Stimulated activated CD4-positive, alpha-beta T cell treated with anti-CD3 and anti-CD28 coated beads, Interleukin-12 subunit alpha, Interleukin-12 subunit beta, amount 100 ng/mL, for 24 hours (primary cell): ENCODE measurements at places on chromosomes 13 and 19.

DNA sequence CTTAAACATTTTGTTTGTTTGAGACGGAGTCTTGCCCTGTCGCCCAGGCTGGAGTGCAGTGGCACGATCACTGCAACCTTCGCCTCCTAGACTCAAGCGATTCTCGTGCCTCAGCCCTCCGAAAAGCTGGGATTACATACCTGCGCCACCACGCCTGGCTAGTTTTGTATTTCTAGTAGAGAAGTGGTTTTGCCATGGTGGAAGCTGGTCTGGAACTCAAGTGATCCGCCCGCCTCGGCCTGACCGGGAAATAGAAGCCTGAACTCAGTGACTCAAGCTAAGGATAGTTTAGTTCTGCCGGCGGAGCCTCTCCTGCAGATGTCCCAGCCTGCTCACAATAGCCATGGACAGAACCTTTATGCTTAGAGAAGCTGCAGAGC, 53.0 kb upstream of the ZNF254 start:
- no peak for DNase-seq

- DNase-seq: no peak
These were observed 34.9 kb downstream of the SIPA1L3 start for GRCh38 chr19:37941782-37942515.

DNA sequence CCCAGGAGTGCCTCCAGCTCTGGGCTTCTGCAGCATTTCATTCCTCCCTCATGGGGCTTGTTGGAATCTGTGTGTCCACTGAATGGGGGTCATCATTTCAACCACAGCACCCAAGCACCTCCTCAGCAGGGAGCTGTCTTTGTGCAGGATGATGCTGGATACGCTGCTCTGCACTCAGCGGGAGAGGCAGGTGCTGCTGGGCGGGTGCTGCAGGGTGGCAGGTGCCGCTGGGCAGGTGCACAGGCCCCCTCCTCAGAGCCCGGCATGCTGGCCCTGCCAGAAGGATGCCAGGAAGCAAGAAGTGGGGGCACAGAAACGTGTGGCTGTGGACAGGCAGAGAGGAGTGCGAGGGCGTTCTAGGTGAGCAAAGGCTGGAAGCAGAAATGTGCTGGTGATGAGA, 121.8 kb upstream of the VSTM2B start:
- no peak for DNase-seq

DNA sequence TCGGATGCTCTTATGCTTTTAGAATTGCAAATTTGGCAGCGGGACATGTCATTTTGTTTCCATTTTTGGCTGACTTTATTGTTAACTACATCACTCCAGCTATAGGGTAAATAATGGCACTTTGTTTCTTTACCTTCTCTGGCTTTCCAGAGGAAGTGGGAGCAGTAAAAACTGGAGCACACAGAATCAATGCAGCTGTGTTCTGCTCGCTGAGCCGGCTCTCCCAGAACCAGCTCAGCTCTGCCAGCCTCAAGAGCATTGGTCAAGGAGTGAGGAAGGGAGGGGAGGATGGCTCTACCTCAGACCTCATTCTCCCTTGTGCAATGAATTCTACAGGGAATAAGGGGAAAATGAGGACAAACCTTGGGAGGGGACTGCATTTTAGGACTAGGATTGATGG, 50.5 kb upstream of the SPATA13 start:
- DNase-seq: no peak

DNA sequence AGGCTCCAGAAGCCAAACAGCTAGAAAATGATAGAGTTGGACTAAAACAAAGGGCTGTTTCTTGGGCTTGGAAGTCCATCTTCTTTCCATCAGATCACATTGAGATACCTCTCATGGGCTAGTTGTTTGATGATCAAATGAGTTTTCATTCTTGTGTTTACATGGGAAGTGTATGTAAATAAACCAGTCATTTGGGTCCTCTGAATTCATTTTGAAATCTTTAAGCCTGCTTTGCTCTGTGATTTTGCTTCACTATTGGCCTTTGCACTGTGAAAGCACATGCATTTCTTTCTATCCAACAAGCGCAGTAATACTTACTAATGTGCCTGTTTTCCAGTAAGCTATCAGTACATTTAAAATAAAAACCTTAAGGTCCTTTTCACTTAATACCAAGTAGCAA, 200.5 kb upstream of the IRS2 start:
- DNase-seq: no peak

- DNase-seq: no peak
These were observed 260.8 kb downstream of the PCDH9 start for GRCh38 chr13:66969291-66969690.

DNA sequence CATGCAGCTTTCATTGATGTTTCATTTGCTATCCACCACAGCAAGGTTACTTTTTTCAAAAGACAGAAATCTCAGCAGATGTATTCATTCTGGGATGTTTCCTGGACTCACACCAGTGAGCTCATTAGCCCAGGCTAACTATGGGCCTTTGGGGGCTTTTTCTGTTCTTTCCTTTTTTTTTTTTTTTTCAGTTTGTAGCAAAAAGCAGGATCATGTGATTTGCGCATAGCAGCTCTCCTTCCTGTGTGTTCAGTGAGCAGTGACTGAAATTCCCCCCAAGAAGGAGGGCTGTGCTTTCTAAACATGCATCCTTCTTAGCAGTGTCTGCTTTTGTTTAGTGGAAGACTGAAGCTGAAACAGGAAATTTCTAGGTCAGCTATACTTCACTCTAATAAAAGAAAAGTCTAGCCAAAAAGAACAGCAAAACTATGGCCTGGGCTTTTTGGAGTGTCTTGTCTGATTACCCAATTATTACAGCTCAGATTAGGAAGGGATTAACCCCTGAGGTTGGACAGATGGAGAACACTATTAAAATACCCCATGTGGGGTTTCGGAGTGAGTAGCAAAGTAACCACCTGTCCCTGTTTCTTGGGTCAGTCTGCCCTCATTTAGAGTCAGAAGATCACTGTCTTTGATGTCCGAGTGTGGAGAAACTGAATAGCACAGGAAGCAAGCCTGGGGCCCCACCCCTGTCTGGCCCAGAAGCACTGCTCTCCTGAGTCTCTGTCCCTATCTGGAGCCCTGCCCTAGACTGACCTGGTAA, 8.9 kb upstream of the AMER2 start:
- no peak for DNase-seq
